ENCODE measurements at places on chromosomes 1 and 21.

DNA sequence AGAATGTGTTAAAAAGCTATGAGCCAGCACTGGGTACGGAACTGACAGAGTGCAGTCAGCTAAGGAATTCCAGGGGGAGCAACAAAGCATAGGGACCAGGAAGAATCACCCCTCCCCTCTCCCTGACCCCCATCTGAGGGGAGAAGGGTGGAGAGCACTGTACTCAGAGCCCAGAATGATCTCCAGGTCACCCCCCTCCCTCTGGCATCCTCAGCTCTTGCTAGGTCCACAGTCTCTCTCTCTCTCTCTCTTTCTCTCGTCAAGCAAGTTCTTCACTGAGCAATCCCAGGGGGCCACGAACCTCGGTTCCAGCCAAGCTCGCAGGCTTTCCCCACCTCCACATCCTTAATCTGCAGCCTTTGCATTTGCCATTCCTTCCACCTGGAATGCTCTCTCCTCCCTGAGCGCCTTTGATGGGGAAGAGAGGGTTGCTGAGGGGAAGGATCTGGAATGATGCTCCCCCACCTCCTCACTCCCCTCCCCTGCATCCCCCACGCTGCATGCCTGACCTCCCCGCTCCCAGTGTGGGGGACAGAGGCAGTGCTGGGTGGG, 6.7 kb upstream of the WASF2 start:
- no peak for DNase-seq

- DNase-seq, result no peak
These were observed 36.4 kb downstream of the MRAP start for GRCh38 chr21:32334980-32335531.

GRCh38 chr1:178727014-178727895, 2.2 kb downstream of the RALGPS2 start:
- no peak for DNase-seq

DNA sequence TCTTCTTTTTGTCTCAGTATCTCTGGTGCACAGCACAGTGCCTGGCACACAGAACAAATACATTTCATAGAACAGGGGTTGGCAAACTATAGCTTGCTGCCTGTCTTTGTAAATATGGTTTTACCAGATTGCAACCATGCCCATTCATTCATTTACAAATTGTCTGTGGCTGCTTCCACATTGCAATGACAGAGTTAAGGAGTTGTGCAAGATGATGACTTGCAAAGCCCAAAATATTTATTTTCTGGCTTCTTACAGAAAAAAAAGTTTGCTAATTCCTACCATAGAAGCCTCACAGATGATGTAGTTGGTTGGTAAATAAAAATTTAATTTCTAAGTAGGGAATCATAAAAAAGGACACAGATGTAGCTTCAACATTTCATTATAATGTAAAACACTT, 11.2 kb upstream of the HMGB4 start:
- no peak for DNase-seq

DNA sequence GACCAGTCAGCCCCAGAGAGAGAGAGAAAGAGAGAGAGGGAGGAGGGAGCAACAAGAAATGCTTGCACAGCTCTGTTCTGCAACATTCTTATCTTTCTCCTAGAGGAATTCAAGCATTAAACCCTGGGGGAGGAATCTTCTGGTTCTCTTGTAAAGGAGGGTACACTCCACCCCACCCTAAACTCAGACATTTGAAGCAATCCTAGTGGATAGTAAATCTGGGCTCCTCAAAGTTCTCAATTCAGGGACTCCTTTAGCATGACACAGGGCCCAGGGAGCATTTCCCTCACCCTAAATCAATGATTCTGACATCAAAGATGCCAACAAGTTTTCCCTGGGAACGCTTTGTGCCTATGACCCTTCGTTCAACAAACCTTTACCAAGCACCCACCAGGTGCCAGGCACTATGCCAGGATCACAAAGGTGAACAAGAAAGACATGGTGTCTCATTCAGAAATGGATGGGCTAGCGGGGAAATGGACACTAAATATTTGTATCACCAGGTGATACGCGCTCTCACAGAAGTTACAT, 11.9 kb upstream of the CAPN2 start:
- no peak for DNase-seq

DNA sequence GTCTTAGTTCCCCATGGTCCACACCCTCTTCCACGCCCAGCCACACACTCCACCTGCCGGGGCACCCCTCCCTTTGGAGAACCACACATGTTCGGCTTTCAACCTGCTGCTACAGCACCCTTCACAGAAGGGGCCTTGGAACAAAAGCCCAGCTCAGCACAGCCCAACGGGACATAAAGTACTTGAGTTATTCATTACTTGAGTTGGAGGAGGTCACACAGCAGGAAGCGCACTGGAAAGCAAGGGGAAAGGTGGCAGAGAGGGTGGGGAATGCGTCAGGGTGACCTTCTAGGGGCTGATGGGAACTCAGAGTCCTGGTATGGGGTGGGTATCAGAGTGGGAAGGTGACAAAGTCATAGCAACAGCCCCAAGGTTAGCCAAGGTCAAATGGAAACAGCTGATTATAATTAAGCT, 3.0 kb upstream of the ATP1B1 start:
- no peak for DNase-seq

GRCh38 chr1:65825741-65826140, 33.0 kb downstream of the PDE4B start:
- DNase-seq, result no peak

DNA sequence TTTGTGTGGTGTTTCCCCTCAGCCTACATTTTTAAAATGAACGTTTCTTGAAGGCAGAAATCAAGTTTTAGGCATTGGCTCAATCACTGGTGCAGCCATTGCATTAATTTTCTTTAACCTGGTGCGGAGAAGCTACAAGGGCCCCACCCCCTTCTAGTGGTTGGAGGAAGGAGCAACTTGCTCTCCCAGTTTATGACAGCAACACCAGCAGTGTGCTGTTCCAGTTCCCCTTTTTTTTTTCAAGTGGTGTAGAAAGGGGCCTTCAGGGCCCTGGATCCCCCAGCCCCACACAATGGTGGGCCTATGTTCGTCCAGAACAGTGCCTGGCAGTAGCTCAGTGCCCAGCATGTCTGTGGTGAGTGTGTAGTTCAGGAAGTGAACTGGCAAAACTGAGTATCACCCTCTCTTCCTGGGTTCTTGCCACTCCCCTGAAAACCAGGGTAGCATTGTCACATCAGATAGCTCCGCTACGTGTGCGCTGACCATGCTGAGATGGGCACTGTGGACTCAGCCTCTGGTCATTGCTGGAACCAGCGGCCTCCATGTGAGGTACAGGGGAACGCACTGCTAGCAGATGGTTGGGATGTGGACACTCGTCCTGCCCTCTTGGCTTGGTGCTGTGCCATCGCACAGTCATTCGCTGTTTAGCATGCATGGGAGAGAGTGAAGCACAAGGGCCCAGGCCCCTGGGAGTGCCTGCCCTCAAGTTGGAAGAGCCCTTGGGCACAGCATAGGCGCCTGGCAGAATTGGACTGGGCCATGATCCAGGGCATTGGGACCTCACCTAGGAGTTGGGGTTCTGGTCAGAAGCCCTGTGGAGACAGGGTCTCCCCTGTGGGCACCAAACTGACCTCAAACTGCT, 7.2 kb downstream of the ARF1 start:
- DNase-seq, result no peak

- no peak for DNase-seq
These were observed 56.0 kb downstream of the PTPRU start for GRCh38 chr1:29292344-29292743.

- DNase-seq, result no peak
These were observed 3.8 kb upstream of the CD1B start for GRCh38 chr1:158335213-158335532.

DNA sequence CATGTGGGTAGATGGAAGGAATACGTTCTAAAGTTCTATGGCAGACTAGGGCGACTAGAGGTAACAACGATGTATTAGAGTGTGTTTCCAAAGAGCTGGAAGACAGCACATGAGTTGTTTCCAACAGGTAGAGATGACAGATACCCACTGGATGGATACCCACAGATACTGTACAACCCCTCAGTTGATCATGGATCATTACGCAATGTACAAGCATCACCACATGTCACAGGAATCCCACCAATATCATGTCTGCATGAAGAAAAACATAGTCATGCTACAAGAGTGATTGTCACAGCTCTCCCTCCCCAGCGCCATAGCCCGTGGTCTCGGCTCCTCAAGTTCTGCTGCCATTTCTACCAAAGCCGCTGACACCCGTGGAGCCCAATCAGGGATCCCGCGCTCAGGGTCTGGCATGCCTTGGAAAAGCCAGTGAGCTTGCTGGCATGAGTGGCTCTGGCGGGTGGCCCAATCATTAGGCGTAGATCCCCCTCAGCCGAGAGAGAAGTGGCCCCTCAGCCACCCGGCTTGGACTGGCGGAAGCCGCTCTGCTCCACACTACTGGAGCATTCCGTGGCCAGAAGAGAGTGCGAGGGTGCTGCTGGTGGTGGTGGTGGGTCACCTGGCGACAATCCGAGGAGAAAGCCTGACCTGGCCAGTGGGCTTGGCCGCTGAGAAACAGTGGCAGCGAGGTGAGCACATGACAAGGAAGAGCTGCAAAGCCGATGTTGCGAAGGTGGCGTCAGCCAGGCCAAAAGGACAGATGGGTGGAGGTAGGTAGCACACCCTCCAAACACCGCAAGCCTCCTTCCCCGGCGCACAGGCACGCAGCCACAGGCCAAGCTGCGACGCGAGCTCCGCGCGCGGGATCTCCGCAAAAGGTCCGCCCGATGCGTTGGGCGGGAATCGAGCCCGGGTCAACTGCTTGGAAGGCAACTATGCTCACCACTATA, 65.7 kb upstream of the FCGR2A start:
- DNase-seq, result no peak

DNA sequence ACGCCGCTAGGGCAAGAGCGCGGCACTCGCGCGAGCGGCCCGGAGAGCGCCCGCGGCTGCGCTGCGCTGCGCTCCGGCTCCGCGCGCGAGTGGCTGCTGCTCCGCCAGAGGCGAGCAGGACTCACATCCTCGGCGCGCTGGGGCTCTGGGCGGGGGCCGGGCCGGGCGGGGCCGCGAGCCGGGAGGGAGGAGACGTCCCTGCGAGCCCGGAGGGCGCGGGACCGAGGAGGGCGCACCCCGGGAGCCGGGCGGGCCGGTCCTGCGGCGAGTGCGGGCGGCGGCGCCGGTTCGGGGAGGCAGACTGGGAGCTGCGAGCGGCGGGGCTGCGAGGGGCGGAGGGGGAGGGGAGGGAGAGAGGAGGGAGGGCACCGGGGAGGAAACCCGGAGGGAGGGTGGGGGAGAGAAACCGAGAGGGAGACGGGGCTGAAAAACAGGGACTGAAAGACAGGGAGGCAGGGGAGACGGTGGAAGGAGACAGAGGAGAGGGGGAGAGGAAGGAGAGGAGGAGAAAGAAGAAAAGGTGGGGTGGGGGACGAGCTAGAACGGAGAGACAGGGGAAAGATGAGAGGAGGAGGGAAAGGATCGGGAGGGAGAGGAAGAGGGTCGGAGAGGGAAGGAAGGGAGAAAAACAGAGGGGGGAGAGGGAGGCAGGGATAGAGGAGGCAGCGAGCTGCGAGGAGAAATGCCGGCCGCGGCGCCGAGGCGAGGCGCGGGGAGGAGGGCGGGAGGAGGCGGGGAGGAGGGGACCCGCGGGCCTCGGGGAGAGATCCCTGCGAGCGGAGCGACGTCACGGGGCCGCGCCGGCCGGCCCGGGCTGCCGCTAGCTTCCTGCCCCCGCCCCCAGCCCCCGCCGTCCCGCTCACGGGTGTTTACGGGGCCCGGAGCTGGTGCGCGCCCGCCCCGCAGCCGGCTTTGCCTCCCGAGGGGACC, at the start of gene CAMK2N1:
Gene CAMK2N1, minus strand, starts transcription at position 684 of the 930 bp plus-strand sequence. CDS start 831 bp downstream, outside the sequence.
- peak; percentile 14 for DNase-seq

GRCh38 chr1:54884768-54885167, 2.2 kb downstream of the DHCR24 start:
- DNase-seq, result no peak

- DNase-seq, result no peak
These were observed 52.5 kb downstream of the LYPLAL1 start for GRCh38 chr1:219226196-219226595.

DNA sequence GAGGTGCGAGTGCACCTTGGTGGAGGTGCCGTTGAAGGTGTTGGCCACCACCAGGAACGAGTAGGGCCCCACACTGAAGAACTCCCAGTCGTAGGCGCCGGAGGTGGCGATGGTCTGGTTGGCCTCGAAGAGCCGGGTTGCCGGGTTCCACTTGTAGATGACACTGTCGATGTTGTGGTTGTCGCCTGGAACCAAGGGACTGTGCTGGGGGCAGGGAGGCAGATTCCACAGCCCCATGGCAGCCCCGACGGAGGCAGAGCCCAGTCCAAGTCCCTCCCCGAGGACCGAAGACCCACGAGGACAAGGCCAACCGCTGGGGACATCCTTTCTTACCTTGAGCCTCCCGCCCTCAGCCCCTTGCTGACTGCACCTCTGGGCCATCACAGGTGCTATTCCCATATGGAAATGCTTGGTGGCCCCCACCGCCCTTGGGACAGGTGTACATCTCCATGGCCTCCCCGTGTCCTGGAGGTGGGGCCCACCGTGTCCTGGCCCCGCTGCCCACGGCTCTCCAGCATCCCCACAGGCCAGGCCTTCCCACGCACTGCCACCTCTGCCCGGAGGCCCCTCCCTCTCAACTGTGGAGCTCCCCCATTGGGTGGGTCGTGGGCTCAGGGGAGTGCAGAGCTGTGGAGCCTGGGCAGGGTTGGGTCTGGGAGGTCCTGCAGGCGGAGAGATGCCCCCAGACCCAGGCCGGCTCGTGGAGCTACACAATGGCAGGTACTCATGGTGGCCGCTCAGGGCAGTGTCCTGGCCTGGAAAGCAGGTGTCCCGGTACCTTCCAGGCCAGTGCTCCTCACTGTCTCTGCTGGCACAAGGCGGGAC, 17.9 kb downstream of the KRTAP10-1 start:
- DNase-seq, result no peak

DNA sequence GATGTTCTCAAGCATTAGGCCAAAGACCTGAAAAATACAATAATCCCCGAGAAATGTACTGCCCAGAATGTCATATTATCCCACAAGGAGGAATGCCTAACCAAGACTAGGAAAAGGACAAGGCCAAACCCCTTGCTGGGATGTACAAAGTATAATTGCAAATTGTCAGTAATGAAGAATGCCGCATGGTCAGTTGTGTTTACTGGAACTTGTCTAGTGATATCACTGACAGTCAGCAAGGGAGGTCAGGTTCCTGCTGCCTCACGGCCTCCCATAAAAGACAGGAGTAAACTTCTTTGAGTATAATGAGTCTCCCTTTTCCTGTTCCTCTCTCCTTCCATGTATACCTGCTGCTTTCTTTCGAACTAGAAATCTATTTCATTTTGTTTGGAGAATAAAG, 222.8 kb downstream of the RHOU start:
- no peak for DNase-seq

DNA sequence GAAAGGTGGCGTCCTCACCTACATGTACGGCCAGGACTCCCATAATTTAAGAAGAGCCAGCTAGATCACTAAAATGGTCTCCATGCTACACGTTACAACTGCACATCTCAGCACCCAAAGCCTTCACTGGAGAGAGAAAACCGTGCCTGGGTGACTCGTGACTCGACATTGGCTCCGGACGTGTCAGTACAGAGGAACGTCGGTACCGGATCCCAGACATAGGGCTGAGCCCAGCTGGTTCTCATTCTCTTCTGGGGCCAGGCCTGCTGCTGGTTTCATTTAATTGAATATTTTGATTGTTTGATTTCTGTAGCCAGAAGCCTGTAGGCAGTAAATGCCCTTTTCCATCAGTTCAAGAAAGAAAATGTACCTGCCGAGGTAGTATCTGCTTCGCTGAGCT, 93.1 kb downstream of the HHIPL2 start:
- DNase-seq, result no peak
